ENCODE measurements at places on chromosomes 2 and 18.
A peak's percentile ranks its signal among the peaks of the same experiment; 100 is the strongest.

GRCh38 chr18:74498712-74499627 is 2.8 kb downstream of the CNDP2 start:
- DNase-seq = peak; percentile 70

DNA sequence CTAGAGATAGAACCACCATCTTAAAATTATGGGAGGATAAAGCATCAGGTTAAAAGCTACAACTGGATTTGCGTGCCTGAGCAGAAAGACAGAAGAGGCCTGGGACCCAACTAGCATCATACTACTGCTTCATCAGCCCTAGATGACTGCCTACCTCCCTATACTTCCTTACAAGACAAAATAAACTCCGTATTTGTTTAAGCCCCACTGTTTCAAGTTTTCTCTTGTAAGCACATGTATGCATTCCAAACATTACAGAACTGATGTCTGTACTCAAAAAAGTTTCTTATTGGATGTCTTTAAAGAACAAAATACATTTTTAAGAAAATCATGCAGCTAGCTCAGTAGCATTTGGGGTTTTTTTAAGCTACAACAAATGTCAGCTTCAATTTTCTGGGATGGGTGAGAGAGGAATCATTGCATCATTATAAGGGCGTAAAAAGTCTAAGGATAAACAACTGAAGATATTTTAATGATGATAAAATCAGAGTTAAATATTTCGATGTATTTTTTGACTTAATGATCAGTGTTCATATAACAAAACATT is 213.1 kb downstream of the EXOC6B start:
- DNase-seq = no peak

DNA sequence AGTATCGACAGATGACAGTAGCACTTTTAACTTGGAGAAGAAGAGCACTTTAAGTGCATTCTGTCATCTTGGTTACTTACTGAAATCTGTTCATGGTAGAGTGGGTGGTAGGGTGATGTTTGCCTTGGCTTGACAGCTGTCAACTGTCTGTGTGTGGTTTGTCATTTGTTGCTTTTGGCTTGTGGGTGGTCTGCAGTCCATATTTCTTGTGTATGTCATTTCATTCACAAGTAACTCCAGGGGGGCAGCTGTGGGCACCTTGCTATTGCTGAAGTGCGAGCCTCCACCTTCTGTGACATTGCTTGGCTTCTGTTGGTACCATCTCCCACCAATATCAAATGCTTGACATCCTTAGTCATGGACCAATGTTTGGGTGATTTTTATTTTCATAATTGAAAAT is 311.6 kb upstream of the NRP2 start:
- DNase-seq = no peak

DNA sequence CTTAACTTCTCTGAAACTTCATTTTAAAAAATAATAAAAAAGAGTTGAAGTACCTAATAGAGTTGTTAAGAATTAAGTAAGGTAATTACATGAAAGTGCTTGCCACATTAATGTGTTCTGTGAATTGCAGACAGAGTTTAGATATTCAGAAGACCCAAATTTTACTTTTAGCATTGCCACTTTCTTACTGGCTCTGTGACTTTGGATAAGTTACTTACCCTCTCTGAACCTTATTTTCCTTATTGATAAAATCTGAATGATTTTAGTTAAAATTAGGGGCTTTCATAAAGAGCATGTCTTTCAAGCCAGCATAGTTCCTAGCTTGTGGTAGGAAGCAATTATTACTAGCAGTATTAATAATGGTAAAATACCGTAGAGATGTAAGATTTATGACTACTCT is 101.2 kb upstream of the CREB1 start:
- no peak for DNase-seq

GRCh38 chr2:119897736-119898395 is 115.0 kb upstream of the EPB41L5 start:
- no peak for DNase-seq

- no peak for DNase-seq
These were observed 327.1 kb downstream of the CCDC178 start for GRCh38 chr18:33113416-33113815.

DNA sequence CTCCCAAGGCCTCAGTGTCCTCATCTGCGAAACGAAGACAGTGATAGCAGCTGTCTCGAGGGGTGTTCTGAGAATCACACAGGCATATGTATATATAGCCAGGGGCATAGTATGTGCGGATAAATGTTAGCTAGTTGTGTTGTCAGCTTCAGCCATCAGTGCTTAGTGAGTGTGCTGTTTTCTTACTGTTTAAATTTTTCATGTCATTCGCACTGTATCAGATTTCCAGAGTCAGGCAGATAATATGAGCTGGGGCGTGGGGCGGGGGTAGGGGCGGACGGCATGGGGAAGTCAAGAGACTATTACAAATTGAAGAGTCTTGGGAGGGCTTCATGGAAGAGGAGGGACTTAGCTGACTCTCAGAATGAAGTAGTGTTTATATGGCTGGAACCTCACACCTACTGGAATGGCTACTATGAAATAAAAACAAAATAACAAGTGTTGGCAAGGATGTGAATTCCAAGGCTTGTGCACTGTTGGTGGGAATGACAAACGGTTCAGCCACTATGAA is 7.0 kb downstream of the TRAPPC12 start:
- DNase-seq = no peak

DNA sequence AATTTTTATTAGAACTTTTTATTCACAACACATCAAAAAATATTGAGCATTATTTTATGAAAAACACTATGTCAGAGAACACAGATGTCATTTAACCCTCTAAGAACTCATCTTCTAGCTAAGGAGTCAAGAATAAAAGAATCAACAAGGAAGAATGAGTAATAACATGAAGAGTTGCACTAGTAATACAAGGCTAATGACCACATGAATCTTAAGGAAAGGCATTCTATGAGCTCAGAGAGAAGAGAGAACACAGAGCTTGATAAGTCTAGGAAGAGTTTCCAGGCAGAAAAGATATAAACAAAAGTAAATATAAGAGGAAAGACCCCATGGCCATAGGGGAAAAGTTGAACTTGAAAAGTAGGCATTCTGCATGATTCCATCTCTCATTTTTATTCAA is 166.5 kb downstream of the MAIP1 start:
- no peak for DNase-seq

DNA sequence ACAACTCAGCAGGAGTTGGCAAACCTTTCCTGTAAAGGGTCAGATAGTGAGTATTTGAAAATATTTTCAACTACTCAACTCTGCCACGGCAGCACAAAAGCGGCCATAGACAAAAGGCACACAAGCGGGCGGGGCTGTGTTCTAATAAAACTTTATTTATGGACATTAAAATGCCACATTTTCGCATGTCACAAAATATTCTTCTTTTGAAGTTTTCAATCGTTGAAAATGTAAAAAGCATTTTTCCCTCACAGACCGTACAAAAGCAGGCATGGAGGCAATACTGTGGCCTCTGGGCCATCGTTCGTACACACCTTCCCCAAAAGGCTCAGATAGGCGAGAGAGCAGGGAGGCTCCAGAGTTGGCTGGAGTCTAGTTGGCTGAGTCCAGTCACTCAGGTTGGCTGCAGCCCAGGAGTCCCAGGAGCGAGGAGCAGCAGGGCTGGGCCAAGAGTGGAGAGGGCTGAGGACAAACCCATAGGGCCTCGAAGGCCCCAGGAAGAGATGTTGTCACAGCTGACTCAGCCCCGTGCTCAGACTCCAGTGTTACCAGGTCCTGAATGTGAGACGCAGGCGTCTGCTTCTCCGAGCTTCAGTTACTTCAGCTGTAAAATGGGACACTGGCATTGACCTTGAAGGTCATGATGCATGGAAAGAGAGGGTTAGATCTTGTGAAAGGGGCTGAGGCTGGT is 42.5 kb downstream of the SDC1 start:
- no peak for DNase-seq

GRCh38 chr2:156800781-156801361 is 364.7 kb downstream of the GPD2 start:
- no peak for DNase-seq

GRCh38 chr18:48222118-48222517 is 187.1 kb downstream of the ZBTB7C start:
- DNase-seq = no peak

DNA sequence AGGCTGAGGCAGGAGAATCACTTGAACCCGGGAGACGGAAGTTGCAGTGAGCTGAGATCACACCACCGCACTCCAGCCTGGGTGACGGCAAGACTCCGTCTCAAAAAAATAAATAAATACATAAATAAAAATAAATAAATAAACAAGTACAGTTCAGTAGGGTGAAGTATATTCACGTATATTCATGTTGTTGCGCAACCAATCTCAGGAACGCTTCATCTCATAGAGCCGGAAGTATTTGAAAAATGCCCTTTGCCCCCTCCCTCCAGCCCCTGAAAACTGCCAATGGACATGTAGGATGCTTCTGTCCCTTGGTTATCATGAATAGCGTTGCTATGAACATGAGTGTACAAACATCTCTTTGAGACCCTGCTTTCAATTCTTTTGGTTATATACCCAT is 132.0 kb downstream of the DTNB start:
- DNase-seq = no peak

GRCh38 chr2:186484062-186484735 is 1.9 kb upstream of the ZC3H15 start:
- DNase-seq = no peak

- no peak for DNase-seq
These were observed 28.2 kb downstream of the RBMS1 start for GRCh38 chr2:160465406-160465805.

DNA sequence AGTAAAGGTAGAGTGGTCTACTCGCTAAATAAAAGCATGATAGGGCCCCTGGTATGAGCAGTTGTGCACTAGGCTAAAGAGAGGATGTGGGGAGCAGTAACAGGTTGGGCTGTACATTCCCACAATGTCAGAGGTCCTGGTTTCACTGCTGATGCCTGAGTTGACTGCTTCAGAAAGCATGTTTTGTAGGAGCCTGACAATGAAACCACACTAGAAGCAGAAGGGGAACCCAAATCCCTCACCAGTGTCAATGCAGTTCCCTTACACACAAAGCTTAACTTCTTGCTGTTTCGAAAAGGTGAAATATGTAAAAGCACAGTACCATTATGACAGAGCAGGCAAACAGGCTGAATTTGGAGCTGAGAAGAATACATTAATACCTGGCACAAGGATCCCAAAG is 291.7 kb upstream of the KYNU start:
- no peak for DNase-seq

DNA sequence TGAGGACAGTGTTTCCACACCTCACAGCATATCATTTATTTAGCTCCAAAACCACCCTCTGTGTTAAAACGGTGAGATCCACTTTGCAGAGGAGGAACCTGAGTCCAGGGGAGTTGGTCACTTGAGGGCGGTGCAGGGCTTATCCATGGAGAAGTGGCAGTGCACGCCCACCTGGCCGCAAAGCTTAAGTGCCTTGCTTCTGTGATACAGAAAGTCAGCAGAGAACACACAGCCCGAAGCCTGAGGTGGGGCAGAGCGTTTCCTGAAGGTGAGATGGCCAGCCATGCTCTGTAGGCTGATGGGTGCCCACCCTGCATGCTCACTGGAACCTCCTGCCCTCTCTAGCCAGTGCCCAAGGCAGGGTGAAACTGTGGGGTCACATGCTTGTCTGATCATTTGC is 87.3 kb downstream of the SH3RF3 start:
- no peak for DNase-seq

DNA sequence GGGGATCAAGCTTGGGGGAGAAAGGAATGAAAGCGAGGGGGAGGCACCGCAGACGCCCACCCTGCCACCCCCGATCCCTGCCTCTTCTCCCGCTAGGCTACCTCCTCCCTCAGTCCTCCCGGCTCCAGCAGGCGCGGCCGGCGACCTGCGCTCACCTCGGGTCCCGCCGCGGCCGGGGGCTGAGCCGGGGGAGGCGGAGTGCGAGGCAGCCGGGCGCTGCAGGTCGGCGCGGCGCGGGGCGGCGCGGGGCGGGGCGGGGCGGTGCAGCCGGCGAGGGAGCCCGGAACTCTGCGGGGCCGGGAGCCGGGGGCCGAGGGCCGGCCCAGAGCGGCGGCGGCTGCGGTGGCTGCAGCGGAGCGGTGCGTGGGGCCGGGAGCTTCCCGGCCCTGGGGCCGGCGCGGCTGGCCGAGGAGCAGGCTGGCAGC is 477 bp downstream of the ACVR1 start:
- DNase-seq = peak; percentile 44

GRCh38 chr2:143321994-143322393 is 192.8 kb downstream of the ARHGAP15 start:
- DNase-seq = no peak

DNA sequence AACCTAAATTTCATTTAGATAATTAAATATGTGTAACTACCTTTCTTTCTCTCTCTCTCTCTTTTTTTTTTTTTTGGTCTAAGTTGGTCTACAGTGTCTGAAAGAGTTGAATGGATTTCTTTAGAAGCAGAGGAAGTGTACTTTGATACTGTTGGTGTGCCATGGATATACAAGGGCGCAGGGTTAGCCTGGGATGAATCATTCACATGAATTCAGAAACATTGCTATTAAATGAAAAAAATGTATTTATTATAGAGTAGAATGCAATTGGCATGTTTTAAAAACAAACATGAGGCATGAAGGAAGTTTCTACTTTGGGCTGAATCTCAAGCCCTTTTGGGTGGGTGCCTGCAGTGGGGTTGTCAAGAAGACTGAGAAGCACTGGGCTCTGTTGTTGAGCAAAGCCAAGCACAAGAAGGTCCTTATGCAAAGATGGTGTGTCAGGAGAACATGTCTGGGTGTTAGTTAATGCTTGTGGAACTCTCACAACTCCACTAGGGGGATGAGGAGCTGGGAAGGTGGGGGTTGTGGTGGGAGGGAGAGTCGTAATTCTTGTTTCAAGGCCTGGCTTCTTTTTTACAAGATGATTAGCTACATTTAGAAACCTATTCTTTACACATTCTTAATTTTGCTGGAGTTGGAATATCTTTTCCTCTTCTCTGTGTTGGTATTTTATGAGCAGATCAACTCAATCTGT is 57.9 kb downstream of the LYPD6 start:
- DNase-seq = no peak

DNA sequence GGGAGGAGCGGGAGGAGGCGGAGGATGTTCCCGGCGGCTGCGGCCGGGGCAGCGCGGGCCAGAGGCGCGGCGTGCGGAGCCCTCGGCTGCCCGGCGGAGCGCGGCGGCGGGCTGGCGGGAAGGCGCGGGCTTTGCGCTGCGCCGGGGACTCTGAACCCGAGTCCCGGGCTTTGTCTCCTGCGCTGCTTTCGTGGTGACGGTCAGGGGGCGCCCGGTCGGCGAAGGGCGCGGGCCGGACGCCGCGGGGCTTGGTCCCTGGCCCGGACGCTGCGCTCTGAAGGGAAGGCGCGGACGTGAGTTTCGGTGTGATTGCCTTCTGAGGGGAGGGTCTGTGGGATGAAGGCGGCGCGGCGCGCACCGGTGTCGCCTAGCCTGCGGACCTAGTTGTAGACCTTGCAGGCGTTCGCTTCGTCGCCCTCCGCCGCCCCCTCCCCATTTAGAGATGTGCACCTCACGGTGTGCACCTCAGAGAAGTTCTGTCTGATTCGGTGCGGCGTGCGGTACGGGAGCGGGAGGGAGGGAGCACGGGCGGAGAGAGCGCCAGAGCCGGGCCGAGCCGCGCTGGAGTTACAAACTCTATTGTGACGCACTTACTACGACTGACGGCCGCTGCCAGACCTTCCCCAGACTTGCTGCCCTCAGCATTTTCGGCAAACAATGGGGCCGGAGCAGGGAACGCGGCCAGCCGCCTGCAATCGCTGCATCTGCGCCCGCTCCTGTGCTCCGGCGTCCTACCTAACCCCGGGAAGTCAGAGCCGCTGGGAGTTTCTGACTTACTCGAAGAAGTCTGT is 2.1 kb downstream of the BCL2L11 start:
- DNase-seq = no peak

- DNase-seq = no peak
These were observed 64.6 kb downstream of the TRPM8 start for GRCh38 chr2:233981574-233982420.
